NCI-H510A treated with DMSO at 0.1 percent for 48 hours (cell line): ENCODE measurements at places on chromosomes 1 and 21.
A peak's percentile ranks its signal among the peaks of the same experiment; 100 is the strongest.

GRCh38 chr1:41618066-41618825 is 133.8 kb upstream of the EDN2 start:
- no peak for DNase-seq

GRCh38 chr1:68919075-68919474 is 422.2 kb upstream of the DEPDC1 start:
- no peak for DNase-seq

GRCh38 chr1:79842811-79843210 is 836.3 kb upstream of the ADGRL4 start:
- DNase-seq: no peak

GRCh38 chr1:19824541-19824940 is 9.5 kb upstream of the RNF186 start:
- no peak for DNase-seq

GRCh38 chr1:192808163-192808517 is 699 bp upstream of the RGS2 start:
- no peak for DNase-seq

- no peak for DNase-seq
These were observed 61.3 kb downstream of the BCAR3 start for GRCh38 chr1:93620172-93620840.

DNA sequence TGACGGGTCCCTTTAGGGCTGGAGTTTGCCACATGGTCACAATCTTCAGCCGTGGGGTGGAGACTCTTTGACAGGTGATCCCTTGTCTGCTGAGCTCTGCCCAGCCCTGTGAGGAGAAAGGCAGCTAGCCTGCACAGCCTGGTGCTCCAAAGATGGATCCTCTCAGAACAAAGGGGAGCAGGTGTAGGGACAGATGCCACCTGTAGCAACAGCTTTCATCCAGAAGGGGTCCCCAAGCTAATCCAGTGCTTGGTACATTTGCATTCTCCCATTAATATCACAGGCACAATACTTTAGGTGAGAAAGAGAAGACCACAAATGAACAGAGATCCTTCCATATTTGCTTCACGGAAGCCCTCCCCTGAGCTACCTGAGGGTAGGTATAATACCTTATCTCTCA is 93.2 kb downstream of the CCDC185 start:
- DNase-seq: peak; percentile 20

- DNase-seq: no peak
These were observed 20.4 kb downstream of the CENPF start for GRCh38 chr1:214623430-214623829.

GRCh38 chr21:42456457-42456856 is 39.6 kb downstream of the RSPH1 start:
- peak; percentile 12 for DNase-seq

- no peak for DNase-seq
These were observed 1.4 kb downstream of the CSRP1 start for GRCh38 chr1:201505503-201505890.

GRCh38 chr1:64701071-64701470 is 43.8 kb upstream of the RAVER2 start:
- DNase-seq: no peak

- DNase-seq: no peak
These were observed 1.2 kb downstream of the ABCB10 start for GRCh38 chr1:229557200-229557850.

GRCh38 chr1:170305777-170306512 is 160.2 kb downstream of the NTMT2 start:
- no peak for DNase-seq

DNA sequence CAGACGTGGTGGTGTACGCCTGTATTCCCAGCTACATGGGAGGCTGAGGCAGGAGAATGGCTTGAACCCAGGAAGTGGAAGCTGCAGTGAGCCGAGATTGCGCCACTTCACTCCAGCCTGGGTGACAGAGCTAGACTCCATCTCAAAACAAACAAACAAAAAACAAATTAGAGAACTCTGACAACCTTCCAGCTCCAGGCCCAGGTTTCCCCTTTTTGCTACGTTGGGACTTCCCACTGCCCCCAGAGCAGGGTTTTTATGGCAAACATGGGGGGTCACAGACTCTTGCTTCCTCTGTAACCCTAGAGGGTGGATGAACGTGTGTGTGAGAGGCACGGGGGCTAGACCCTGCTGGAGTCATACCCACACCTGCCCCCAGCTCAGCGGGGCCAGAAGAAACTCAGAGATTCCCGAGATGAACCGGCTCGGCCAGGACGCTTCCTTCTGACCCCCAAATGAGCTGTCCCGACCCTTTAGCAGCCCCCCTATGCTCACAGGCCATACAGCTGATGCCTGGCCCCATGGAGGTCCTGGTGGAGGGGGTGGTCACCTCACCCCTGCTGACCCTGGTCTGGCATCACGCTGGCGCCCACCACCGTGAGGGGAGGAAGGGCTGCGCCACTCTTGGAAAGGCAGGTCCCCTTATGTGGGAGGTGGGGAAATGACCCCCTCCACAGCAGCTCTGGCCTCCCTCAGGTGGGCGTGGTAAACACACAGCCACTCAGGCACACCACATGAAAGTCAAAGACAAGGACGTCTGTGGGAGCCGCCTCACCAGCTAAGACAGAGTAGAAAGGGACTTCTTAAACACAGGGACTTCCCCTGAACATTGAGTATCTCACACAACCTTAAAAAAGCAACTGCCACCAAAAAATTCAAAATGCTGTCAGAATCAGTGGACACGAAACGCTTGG is 7.1 kb downstream of the GPR157 start:
- no peak for DNase-seq

GRCh38 chr1:236342403-236343245 is 51.5 kb upstream of the EDARADD start:
- DNase-seq: no peak

DNA sequence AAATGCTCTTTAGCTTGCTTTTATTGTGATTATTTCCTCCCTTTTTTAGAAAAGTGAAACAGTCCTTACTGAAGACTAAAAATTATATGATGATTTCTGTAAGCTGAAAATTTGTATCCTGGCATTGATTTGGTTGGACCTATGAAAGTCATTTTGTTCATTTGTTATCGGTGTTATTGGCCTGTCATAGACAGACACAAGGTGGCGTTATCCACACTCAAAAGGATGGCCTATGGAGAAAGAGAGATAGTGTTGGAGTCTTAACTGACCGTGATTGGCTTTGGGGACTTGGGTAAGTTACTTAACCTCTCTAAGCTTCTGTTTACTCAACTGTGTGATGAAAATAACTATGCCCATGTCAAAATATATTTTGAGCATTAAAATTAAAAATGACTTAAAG is 203.6 kb upstream of the CHODL start:
- no peak for DNase-seq

DNA sequence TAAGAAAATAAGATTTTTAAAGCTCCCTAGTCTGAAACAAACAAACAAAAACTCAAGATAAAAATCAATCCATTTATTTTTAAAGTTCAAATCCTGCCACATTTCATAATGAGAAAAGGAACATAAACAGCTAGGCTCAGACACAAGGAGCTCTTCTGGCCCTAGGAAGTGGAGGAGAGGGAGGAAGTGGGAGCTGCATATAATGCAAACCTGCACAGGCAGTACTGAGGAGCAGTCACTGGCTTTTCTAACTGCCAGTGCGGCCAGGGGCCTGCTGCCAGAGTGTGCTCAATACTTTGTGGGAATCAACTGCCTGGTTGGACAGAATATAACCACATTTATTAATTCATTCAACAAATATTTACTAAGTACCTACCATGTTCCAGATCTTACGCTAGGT is 139.8 kb upstream of the SPATA6 start:
- DNase-seq: no peak

DNA sequence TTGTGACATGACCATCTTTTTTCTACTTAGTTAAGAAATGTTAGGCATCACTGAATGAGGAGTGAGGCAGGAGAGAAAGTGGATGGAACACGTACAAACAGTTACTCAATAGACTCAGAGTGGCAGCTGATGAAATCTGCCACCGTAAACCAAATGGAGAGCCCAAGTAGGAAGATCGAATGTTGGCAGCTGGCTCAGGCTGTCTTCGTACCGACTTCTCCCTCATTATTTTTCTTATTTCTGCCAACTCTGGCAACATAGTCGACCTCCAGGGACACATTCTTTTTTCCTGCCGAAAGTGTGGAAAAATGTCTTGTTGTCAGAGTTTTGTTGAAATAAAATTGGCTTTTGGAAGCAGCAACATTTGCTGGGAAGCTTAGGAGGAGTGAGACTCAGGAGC is 143.3 kb downstream of the GREM2 start:
- DNase-seq: no peak

GRCh38 chr21:42737951-42738590 is 84.7 kb downstream of the PDE9A start:
- DNase-seq: no peak

- DNase-seq: no peak
These were observed 23.1 kb upstream of the MCOLN2 start for GRCh38 chr1:85019994-85020393.

DNA sequence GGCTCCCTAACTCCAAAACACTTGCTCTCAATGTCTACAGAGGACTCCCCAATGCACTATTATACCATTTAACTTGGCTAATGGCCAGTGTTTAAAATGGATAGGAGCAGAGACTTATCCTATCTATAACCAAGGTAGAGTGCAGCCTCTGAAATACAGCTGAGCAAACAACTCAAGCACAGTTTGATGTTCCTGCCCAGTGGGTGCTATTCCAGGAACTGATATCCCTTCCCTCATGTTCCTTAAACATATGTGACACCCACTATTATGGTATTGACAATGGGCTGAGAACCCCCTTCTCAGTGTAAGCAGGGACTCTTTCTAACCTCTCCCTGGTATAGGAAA is 51.7 kb downstream of the SH3GLB1 start:
- DNase-seq: peak; percentile 99

GRCh38 chr1:30713311-30713710 is 10.1 kb downstream of the MATN1 start:
- DNase-seq: no peak

- no peak for DNase-seq
These were observed 61.1 kb downstream of the OPTC start for GRCh38 chr1:203555076-203555475.
